Muscle of leg (tissue), 16 donors: ENCODE measurements at places on chromosomes 5 and 9.

DNA sequence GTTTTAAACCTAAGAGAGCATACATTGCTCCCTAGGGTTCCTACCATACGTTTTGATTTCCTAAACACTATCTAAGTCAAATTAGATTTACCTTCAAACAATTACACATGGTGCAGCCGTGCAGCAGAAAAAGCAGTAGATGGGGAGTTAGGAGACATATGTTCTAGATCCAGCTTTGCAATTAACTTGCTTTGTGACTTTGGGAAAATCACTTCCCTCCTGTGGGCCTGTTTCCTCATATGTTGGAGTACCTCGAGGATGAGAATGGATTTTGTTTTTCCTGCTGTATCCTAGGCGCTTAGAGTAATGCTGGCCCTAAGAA, 711 bp downstream of the MRPL50 start:
- no peak for DNase-seq

- peak; percentile 49 for DNase-seq
These were observed 18.4 kb downstream of the NKD2 start for GRCh38 chr5:1026700-1027621.

GRCh38 chr9:92736563-92737215, 27.9 kb downstream of the BICD2 start:
- peak; percentile 81 for DNase-seq

- DNase-seq: no peak
These were observed 33.1 kb downstream of the TNPO1 start for GRCh38 chr5:72849546-72849945.
